ENCODE measurements at places on chromosomes 11 and 22. TPM values are rescaled to one million over a fixed set of nuclear protein-coding genes. Genes with fewer than 3 reads are reported as not detected.

C11orf16 gene
- not detected for total RNA-seq

PRPF19 gene
- 115 TPM for total RNA-seq

TIGD3 gene
- 0.30 TPM for total RNA-seq

SLC22A25 gene
- not detected for total RNA-seq

CHST1 gene
- total RNA-seq = 3.9 TPM

OR52N4 gene
- not detected for total RNA-seq

PRSS23 gene
- total RNA-seq = 214 TPM

FOLH1 gene
- 1.1 TPM for total RNA-seq

KCNJ11 gene
- 0.30 TPM for total RNA-seq

C11orf87 gene
- total RNA-seq = not detected

DEFB131B gene
- not detected for total RNA-seq

MUC6 gene
- not detected for total RNA-seq

IFITM10 gene
- 0.20 TPM for total RNA-seq

MS4A3 gene
- not detected for total RNA-seq

OTUB1 gene
- total RNA-seq = 106 TPM

IL10RA gene
- not detected for total RNA-seq

SAA4 gene
- not detected for total RNA-seq

SPON1 gene
- 0.13 TPM for total RNA-seq

OR8G1 gene
- not detected for total RNA-seq
